Stimulated activated CD8-positive, alpha-beta memory T cell treated with anti-CD3 and anti-CD28 coated beads, Interleukin-4, amount 100 ng/mL, for 1 hour (primary cell): ENCODE measurements at places on chromosomes 7 and 10.

DNA sequence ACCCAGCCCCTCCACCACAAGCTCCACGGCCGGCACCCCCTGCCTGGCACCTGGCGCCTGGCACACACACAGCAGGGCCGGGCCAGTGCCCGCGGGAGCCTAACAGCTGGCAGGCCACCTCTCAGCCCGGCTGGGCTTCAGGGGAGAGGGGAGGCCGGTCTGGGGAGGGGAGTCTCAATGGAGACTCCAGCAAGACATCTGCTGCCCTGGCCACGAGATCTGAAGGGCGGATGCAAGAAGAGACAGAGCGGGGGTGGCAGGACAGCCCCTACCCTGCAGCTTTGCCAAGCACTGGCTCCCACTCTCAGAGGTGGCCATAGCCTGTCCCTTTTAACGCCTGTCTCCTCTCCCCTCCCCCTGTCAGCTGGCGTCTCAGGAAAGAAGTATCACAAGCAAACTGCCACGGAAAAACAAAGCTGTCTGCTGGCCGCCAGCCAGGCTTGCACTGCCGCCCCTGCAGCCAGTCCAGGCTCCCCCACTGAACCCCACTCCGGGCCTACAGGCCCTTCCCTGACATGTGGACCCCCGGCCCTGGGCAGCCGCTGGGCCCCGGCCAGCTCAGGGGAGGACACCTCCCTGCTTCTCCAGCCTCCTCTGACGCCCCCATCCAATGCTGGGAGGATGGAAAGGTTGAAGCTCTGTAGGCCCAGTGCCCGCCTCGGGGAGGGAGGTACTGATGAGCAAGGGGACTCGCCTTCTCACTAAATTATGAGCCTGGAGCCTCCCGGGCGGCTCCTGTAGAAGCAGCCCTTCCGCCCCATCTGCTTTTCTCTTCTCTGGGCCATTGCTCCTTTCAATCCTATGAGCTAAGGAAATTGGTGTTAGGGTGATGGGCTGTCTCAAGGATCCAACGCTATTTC lies 178.4 kb downstream of the ARHGAP12 start:
- DNase-seq: no peak

DNA sequence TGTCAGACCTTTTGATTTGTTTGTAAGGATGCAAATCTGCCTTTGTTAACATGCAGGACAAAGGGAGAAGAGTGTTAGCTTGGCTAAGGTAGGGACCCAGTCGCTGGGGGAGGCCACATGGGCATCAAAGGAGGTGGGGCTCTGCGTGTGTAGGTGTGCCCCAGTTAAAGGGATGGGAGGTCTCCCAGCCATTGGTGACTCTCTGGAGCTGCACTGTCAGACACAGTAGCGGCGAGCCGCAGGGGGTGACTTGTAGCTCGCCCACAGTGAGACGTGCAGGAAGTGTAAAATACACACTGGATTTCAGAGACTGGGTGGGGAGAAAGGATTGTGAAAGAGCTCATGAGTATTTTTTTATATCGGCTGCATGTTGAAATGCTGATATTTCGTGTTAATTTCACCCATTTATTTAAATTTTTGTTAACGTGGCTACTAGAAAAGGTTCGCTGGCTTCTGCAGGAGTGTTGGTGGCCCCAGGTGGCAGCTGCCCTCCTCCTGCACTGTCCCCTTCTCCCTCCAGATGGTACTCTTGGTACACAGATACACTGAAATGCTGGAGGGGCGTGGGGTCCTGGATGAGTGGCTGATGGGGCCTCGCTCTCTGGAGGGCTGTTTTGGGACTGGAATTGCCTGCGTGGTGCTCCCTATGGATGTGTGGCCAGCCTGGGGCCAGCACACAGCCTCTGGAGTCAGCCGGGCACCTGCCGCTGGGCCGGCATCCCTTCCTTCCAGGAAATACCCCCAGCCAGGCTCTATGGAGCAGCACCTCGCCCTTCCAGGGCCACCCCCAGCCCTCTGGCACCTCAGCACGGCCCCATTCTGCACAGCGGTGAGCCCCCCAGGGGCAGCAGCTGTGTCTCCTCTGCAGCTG lies 59.2 kb downstream of the LHPP start:
- no peak for DNase-seq

DNA sequence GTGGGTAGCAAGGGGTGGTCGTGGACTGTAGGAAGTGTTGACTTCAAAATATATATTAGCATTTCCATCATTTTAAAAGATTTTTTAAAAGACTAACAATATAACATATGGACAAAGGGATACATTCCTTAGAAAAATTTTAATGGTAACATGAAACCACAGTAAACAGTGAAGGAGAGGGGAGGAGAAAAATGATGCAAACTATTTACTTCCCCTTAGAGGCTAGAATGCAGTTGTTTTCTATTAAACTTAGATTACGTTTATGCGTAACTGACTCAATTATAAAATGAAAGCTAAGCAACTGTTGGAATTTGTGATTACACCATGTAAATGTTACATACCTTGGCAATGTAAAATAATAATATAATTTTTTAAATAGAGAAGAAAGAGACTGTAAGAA lies 41.3 kb downstream of the CALD1 start:
- no peak for DNase-seq

DNA sequence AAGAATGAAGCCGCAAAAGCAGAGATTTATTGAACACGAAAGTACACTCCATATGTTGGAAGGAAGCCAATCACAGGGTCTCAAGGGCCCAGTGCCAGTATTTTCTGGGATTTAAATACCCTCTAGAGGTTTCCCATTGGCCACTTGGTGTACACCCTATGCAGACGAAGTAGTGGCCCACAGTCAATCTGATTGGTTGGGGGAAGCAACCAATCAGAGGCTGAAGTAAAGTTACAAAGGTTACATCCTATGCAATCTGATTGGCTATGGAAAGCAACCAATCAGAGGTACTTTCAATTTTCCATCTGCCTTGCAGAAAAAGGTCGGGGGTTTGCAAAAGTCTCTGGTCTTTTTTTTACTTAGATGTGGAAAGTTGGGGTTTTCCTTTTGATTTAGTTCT lies 481.3 kb upstream of the NRP1 start:
- DNase-seq: no peak

- no peak for DNase-seq
Measured at GRCh38 chr7:138668229-138668596, 32.9 kb downstream of the SVOPL start.

DNA sequence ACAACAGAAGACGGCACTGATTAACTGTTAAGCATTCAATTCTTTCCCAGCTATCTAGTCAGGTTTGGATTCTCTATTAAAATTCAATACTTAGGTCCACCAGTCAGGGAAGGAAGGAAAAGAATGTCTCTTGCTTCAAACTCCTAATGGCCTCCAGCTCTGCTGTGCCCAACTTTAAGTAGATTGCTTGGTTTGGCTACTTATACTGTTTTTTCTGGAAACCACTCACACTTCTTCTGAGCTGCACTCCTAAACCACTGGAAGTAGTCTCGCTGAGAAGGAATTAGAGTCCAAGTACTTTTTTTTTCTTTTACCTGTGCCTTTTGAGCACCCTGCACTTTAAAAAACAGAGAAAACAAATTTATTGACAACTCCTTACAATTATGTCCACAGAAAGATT lies 26.7 kb upstream of the COL1A2 start:
- no peak for DNase-seq

DNA sequence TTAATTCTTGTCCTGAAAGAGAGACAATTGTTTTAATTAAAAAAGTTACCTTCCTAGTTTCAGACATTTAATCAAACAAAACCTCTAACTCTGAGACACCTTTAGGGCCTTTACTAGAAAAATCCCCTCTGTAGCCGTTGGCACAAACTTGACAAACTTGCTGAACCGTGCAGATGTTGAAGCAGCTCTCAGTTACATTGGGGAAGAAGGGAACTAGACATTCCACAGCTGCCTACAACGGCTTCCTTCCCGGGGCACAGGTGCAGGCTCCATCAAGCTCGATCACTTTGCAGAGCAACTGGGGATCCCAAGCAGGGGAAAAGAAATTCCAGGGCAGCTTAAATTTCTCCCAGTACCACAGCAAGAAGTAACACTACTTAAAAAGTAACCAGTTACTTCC lies 141.3 kb downstream of the SKAP2 start:
- no peak for DNase-seq

DNA sequence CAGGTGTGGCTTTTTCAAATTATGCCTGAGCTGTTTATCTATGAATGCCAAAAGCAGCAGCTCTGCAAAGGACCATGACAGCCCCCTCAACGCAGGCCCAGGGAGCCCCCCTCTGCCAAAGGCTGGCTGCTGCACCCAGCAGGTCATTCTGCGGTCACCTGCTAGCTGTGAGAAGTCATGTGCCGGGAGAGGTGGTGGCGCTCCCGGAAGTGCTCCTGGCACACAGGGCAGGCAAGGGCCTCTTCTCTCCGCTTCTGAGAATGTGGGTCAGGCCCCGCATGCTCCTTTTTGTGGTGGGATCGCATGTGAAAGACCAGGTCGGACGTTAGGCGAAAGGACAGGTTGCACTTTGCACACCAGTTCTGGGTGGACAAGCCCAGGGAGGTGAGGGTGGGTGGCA lies 16.4 kb downstream of the ZNF488 start:
- DNase-seq: no peak

DNA sequence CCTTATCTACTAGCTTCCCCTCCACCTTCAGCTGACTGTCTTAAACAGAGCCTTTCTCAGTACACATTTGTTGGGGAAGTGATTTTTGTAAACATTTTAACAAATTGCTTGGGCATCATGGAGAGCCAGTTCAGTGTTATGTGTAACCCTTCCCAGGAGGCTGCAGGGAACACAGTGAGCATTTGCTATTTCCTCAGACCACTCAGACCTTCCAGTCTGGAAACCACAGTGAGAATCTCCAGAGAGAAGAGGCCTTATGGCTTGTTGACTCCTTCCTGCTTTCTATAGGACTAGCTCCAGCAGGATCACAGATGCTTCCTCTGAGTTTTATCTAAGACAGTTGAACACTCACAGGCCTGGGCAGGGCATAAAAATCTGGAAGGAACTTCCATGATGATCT lies 409.8 kb upstream of the NPVF start:
- DNase-seq: no peak

DNA sequence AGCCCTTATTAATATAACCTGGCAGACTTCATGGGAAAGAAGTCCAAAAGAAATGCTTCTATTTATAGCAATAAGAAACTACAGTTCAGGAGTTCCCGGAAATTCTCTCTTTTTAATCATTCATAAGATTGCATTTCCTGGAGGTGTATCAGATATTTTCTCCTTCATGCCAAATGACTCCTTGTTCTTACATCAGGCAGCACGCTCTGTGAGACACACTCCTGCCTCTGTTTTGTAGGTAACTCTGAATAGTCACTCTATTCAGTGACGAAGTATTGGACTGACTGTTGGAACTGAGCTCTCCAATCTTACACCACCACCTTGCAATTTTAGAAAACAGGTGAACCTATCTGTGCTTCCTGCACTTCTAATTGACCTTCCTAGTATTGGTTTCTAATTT lies 78.7 kb upstream of the MSRB2 start:
- no peak for DNase-seq

DNA sequence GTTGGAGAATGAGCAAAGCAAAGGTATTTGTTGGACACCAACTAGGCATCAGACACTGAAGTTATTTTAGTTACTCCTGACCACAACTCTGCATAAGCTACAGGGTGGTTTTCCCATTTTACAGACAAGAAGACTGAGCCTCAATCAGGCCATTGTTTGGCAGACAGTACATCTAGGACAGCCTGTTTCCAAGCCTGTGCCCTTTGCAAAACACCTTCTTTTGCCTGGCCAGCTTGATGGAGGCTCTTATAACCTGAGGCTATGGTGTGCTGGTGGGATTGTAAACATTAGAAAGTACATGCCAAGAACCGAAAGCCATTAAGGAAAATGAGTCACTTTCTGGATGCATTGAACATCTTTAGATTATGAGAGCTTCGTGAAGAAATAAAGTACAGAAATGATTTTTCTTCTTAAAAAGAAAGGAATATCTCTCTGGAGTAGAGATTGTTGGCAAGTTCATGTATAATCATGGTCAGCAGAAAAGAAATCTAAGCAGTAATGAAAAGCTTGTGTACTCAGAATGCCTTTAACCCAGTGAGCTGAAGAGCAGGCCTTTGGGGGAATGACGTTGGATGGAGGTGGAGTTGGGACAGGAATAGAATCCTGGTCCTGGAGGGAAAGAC lies 140.6 kb downstream of the KIAA1217 start:
- DNase-seq: no peak

DNA sequence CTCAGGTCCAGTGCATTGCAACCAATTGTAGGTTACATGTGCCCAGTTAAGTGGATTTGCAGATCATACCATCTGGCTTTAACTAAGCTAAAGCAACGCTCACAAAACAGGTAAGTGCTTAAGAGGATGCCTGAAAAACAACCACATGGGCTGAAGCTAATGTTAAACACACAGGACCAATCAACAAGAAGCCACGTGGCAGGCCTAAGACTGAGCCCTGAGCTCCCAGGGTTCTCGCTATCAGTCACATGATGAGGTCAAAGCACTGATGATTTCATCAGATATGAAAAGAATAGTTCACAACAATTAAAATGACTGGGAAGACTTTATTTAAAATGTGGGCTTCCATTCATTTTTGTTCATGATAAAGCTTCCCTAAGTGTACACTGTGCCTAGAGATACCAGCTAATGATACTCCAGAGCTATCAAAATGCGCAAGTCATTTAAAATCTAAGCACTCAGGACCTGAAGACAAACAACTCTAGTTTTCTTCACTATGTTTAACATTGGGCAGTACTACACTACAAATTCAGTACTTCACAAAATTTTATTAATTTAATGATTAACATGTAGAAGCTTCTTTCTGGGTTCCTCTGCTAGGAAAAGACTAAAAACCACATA lies 90.6 kb downstream of the PIP4K2A start:
- DNase-seq: no peak

DNA sequence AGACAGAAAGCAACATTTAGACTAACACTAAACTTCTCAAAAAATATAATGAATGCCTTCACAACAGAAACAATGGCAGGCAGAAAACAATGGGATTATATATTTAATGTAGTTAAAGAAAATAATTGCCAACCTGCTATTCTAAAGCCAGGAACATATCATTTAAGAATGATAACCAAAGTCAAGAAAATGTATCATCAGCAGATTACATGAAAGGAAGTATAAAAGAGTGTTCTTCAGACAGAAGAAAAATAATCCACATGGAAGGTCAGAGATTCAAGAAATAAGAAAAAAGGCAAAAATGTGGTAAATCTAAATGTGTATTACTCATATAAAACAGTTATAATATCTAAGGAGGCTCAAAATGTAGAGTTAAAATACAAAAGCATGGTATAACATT lies 98.1 kb downstream of the CYP26A1 start:
- no peak for DNase-seq

DNA sequence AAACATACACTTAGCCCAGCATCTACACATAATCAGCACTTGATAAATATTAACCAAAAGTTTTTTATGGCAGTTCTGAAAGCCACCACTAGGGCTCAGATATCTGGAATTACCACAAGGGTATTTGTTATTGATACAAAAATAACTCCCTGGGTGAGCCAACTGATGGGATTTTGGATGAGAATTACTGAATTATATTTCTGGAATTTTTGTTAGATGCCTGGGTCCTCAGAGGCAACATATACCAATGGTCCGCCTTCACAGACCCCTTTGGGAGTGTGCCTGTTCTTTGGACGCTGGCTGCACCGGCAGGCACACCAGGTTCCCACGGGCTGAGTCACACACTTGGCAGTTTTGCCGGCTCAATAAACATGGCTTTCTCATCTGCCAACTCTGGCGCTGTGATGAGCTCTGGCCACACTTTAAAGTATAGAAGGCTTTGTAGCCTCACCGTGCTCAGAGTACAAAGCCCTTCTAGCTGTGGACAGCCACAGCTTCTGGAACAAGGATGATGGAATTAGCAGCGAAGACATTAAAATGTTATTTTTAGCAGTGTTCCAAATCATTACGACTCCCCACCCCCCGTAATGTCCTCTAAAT lies 24.5 kb upstream of the EEPD1 start:
- no peak for DNase-seq
